A673 (cell line): ENCODE measurements at places on chromosomes 4 and X.

- no peak for DNase-seq
Observed at GRCh38 chr4:90118527-90119195, 8.5 kb upstream of the CCSER1 start.

DNA sequence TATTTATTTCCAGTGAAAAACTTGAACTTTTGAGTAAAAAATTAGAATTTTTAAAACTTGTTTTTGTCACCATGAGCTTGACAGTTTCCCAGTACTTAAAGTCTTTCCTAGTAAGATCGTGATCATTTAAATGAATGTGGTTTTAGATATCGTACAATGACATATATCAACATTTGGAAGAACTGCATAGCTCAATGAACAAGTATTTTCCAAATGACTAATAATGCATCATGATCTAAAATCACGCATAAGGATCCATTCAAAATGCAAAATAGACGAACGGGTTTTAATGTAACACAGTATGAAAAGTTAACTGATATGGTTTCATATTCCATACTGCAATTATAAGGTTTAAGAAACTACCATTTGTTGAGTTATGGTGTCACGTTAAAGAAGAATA lies 4.1 kb upstream of the NDNF start:
- no peak for DNase-seq

- DNase-seq: peak; percentile 76
Observed at GRCh38 chr4:169485791-169486742, 126.3 kb downstream of the NEK1 start.

- DNase-seq: peak; percentile 60
Observed at GRCh38 chrX:115058276-115058675, 40.9 kb upstream of the IL13RA2 start.

- DNase-seq: no peak
Observed at GRCh38 chr4:117835566-117835965, 198.7 kb upstream of the NDST3 start.

GRCh38 chrX:151896734-151897474 lies 15.8 kb upstream of the MAGEA4 start:
- DNase-seq: no peak

- no peak for DNase-seq
Observed at GRCh38 chrX:41711021-41711667, 12.8 kb upstream of the GPR82 start.

- no peak for DNase-seq
Observed at GRCh38 chr4:36053930-36054329, 190.4 kb downstream of the ARAP2 start.

- no peak for DNase-seq
Observed at GRCh38 chr4:140645614-140646412, 77.1 kb upstream of the UCP1 start.

GRCh38 chr4:14269824-14270223 lies 642.3 kb upstream of the BOD1L1 start:
- DNase-seq: no peak

DNA sequence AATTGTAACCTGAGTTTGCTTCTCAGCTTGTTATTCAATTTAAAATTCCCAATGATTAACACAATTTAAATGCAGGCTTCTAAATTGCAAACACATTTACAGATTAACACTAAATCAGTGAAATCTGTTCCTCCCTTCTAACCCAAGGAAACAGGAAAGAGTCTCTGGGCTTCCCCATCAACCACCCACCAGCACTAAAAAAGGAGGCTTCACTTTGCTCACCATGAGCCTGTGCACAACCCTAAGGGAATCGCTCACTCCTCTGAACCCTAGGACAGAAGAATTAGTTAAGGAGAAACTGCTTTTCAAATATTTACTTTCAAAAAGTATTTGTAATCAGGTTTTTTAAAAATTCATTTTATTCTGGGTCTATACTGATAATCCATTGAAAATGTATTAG lies 155.3 kb downstream of the COL25A1 start:
- no peak for DNase-seq

DNA sequence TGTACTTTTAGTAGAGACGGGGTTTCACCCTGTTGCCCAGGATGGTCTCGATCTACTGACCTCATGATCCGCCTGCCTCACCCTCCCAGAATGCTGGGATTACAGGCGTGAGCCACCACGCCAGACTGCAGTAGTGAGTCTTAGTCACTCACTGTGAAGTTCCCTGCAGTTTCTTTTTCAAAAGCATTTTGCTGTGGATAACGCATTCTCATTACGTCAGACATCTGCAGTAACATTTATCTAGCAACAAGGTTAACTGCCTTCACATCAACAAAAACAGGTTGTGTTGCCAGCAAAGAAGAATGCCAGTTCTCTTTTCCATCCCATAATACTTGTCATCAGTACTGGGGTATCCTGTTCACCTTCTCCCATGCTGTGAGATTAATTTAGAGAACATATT lies 164.6 kb downstream of the DHRSX start:
- DNase-seq: no peak

- no peak for DNase-seq
Observed at GRCh38 chrX:25300994-25301393, 285.2 kb upstream of the ARX start.
